Adipocyte (in vitro differentiated cells): ENCODE measurements at places on chromosomes 6 and 20.
A peak's percentile ranks its signal among the peaks of the same experiment; 100 is the strongest.

DNA sequence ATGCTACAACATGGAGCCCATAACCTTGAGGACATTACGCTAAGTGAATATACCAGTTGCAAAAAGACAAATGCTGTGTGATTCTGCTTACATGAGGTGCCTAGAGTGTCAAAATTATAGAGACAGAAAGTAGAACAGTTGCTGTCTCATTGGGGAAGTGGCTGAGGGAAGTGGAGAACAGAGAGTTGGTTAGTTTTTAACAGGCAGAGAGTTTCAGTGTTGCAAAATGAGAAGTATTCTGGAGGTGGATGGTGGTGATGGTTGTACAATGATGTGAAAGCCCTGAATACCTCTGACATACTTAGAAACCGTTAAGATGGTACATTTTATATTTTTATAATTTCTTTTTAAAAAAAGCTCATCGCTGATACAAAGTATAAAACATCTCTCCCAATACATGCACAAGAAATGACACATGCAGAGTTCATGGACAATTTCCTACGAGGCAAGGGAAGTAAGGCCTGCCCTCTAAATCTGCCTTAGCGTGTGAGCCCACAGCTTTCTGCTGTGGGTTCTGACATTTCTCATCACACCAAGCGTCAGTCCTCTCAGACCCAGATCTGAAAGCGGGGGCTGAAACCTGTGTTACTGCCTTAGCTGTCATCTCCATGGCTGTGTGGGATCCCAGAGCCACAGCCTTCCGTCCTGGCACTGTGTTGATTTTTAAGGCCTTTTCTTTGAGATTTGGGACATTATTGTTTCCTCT lies 126.0 kb downstream of the RNASET2 start:
- no peak for DNase-seq

GRCh38 chr6:167888098-167888497 lies 61.4 kb downstream of the AFDN start:
- DNase-seq = no peak

- DNase-seq = no peak
Measured at GRCh38 chr20:49706630-49707091, 7.0 kb downstream of the B4GALT5 start.

- no peak for DNase-seq
Measured at GRCh38 chr6:24214984-24215383, 89.0 kb downstream of the NRSN1 start.

DNA sequence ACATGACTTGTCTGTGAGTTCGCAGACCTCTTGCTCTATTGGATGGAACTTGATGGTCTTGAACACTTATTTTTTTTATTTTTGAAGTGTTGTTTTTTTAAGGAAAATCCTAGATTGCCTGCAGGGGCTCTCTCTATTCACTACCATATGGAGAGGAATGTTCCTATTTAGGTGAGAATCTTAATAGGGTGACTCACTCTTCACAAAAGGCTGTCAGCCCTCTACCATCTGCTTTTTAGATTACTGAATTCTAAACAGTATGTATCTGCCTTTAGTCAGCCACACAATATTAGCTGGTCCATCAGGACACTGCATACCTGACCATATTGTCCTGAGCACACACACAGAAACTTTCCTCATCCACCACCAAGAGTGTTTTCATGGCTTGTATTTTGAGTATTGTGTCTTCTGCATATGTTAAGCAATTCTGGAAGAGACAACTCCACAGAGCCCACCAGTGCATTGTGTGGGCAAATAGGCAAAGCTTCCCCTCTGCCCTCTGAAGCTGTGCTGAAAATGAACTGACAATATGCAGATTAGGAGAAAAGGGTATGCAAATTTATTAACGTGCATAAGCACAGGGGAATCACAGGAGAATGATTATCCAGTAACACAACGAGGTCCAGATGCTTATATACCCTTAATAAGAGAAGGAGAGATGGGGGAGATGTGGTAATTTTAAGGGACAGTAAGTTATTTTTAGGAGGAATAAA lies 6.6 kb upstream of the BTBD9 start:
- no peak for DNase-seq

DNA sequence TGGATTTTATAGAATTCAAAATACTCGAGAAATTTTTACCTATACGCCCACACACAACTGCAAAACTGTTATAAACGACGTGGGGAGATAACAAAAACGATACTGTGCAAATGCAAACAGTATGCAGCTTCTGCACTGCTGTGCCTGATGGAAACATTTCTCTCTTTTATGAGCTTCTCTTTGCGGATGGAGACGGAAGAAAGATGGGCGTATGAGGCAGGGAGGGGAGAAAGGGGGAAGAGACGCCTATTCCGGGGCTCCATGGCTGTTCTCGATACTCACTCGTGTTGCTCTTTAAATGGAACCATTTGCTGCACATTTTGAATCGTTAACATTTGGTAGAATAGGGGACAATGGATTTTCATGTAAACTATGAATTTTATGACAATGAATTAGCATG lies 69.1 kb upstream of the EXOC2 start:
- DNase-seq = no peak

GRCh38 chr6:8017276-8017701 lies 46.9 kb downstream of the BLOC1S5 start:
- DNase-seq = no peak

GRCh38 chr20:34579191-34579978 lies 20.9 kb downstream of the MAP1LC3A start:
- DNase-seq = peak; percentile 91

DNA sequence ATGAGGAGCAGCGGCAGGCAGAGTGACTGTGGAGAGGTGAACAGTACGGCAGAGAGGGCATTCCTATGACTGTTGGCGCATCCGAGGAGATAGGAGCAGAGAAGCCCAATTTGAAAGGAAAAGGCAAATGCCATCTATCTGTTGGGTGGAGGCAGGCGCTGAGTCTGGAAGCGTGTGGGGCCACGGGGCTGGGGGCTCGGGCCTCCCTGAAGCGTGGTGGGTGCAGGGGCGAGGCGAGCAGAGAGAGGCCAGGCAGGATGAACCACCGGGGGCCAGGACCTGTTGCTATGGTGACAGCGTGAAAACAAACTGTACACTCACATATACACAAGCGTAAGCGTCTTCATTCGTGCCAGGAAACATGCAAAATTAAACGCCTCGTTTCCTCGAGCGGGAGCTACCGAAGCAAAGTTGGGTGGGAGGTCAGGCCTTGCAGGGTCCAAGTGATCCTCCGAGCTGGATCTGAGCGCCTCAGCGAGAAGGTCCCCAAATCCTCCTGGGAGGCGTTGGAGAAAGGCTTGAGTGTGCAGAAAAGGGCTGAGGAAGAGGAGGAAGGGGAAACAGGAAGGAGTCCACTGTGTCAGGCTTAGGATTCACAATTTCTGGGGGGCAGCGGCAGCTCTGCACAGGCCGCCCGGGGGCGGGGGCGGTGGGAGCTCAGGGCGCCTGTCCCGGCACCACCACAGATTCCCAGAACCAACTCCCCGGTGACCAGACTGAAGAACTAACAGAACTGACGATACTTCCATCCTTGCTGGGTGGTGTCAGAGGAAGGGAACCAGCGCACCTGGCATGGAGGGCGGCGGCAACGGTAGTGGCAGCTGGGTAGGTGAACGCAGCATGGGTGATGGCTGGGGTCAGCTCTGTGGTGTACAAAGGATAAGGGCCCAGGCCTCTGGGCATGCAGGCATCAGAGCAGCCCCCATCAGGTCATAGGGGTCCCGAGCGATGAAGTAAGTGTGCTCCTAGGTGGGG lies 68.2 kb downstream of the KHDC1L start:
- no peak for DNase-seq

DNA sequence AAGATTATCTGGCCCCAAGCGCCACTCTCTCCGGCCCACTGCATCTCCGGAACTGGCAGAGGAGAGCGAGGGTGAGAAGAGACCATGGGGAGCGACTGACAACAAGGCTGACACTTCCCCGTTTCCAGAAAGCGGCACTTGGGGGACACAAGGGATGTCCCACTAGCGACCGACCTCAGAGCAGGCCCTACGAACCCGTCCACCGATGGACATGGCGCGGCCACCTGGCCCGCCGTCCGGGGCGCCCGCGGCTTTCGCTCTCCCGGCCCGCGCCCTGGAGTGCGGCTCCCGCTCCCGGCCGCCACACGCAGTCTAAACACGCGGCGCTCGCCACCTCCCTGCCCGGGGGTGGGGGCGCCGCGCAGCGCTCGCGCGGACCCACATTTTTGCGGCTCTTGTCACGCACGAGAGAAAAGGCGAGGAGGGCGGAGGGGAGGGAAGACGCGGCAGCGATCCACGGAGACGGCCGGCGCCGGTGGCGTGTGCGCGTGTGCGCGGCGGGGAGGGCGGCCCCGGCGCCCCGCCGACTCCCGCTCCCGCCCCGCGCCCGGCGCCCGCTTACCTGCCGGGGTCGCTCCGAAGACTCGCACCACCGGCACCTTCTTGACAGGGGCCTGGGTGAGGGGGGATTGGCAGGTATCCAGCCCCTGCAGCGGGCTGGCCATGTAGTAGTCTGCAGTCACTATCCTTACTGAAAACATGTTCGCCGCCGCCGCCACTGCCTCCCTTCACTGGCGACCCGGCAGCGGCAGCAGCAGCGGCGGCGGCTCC lies 645 bp downstream of the REV3L start:
- peak; percentile 72 for DNase-seq

DNA sequence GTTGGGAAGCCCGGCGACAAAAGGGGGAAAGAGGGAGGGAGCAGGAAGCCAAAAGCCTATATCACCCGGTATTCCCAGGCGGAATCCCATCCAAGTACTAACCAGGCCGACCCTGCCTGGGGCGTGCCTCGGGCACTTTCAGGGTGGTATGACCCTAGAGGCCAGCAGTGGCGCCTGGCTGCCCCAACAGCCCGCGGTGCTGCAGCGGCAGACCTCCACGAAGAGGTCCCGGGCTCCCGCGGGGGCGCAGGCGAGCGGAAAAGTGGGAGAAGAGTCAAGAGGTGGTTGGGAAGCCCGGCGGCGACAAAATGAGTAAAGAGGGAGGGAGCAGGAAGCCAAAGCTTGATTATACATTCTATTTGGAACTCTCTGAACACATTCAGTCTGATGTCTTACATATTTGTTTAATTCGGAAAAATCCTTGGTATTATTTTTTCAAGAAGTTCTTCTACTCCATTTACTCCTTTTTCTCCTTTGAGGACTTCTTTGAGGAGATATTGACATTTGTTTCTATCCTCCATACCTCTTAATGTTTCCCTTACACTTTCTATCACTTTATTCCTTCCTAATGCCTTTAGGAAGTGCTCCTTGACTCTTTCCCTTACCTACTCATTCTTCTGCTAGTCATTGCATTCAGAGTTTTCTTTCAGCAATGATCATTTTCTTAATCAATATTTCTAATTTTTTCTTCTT lies 11.5 kb downstream of the TREML4 start:
- no peak for DNase-seq

DNA sequence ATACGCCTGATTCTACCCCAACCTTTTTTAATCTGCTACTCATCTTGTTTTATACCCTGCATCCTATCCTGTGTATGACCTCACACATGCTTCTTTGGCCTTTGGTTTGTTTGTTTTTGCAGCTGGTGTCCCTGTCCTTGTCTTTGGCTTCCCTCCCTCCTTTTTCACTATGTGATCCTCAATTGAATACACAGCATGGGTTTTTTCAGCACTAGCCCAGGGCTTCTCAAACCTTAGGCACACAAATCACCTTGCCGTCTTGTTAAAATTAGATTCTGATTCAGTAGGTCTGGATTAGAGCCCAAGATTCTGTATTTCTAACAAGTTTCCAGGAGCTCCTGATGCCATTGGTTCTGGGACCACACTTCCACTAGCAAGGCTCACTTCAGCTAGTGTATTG lies 321.5 kb upstream of the MAN1A1 start:
- no peak for DNase-seq

- no peak for DNase-seq
Measured at GRCh38 chr20:59812286-59813125, 120.9 kb downstream of the SYCP2 start.

GRCh38 chr6:30202366-30202765 lies 10.8 kb downstream of the TRIM26 start:
- no peak for DNase-seq

DNA sequence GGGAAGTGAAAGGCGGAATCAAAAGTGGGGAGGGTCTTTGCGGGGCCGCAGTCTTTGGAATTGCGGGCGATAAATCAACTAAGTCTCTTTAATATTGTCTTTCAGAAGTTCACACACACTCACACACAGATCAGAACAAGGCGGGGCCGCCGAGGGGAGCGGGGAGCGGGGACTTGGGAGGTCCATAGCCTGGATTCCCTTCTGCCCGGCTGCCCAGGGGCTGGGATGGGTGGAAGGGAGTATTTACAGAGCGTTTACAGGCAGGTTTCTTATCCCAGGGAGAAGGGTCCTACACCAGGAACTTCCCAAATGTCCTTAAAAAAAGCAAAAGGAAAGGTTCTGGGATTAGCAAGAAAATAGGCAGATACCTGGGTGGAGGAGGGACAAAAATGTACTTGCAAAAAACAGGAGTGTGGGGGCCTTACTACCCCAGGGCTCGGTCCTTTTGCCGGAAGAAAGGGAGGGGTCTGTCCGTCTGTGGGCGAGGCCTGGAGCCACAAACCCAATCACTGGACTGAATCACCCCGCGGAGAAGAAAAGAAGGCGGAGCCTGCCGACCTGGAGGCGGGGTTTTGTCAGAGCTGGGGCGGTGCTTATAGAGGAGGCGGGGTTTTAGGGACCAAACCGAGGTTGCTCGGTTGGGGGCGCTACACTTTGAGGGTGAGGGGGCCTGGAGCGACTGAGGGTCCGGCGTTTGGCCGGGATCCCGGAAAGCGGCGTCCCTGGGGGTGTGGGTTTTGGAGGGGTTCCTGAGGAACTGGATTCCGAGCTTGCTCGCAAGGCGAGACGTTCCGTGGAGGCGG lies 3.2 kb downstream of the PRRT1 start:
- no peak for DNase-seq

- no peak for DNase-seq
Measured at GRCh38 chr20:63500151-63500901, 1.4 kb upstream of the EEF1A2 start.

DNA sequence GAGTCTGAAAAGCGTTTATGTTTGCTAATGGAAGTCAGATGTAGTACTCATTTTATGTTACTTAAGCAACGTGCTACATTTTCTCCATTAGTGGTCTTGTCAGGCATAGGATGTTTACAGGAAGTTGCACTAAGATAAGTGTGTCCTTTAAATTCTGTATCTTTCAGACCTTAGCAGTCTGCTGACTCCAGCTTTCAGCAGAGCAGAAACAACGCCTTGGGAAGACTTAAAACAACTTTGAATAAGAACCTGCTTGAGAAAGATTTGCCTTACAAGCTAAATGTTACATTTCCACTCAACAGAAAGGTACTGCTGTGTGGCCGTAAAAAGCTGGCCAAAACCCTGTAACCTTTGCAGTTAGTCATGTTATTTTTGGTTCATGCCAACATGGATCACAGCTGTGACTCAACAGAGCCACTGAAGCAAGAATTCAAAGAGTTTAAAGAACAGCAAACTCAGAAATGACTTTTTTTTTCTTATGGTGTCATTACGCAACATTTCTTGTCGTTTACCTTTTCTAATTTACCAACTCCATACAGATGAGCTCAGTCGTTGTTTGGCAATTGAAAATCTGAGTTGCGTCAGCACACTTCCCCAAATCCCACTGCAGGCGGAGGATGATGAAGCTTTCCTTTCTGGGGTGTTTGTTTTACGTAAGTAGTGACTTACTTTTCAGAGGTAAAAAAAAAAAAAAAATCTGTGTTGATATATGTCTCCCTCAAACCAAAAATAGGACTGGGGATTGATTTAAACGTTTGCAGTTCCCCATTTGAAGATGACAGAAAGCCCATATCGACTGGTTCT lies 27.9 kb upstream of the BMP6 start:
- peak; percentile 88 for DNase-seq
